ENCODE measurements at places on chromosomes 3 and 15.

GRCh38 chr3:175325440-175325839, 466.3 kb downstream of the NAALADL2 start:
- DNase-seq: no peak

- no peak for DNase-seq
Observed at GRCh38 chr3:126083511-126083912, 412 bp downstream of the SLC41A3 start.

DNA sequence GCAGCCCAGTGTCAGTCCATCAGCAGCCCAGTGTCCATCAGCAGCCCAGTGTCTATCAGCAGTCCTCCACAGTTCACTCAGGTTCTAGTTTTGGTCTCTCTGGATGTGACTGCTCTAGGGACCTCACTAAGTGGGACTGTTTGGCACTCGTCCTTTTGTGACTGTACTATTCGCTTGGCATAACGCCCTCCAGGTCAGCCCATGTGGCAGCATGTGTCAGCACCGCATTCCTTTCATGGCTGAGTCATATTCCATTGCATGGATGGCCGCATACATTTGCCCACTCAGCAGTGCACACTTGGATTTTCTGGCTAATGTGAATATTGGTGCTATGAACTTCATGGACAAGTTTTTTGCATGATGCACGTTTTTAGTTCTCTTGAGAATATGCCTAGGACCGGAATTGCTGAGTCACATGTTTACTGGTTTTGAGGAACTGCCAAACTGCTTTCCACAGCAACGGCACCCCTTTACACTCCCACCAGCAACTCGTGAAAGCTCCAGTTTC, 16.4 kb downstream of the CHST13 start:
- peak; percentile 84 for DNase-seq

DNA sequence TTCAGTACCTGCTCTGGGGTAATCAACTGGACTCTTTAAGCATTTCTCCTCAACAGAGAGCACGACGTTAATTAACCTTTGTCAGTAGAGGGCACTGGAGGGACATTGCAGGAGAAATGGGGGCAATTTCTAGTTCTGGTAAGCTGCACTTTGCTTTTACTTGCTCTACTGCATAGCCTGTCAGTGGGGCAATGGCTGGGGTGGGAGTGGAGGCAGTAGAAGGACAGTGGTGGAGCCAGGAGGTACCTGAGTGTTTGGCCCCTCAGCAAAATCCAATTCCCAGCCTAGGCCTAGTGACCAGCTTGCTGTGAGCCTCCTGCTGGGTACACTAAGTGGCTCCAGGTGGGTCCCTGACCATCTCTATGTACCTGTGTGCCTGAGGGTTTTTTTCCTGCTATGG, 18.3 kb upstream of the MED12L start:
- no peak for DNase-seq

GRCh38 chr3:12741209-12741608, 17.9 kb downstream of the TMEM40 start:
- DNase-seq: no peak

DNA sequence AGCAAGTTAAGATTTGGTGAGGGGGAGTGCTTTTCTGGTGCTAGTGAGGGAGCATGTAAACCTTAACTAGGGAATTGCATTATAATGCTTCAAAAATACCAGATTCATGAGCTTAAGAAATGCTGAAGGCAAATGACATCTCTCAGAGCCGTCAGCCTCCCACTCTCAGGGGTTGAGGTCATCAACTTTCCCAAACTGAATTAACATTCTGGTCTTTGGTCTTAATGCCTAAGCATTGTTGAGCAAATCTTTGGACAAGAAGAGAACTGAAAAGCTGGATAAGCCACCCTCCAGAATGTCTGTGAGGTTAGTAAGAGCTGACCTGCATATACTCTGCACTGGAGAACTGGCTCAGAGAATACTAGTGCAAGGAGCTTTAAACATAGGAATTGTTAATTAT, 124.9 kb upstream of the GAP43 start:
- no peak for DNase-seq

Data from HFF-Myc (cell line).